A549 treated with DMSO at 1 μM for 4 hours (cell line): ENCODE measurements at places on chromosomes 11 and 22. TPM values are rescaled to one million over a fixed set of nuclear protein-coding genes. Genes with fewer than 3 reads are reported as not detected.

Gene SMIM38
- 0.06 to 0.08 TPM in 2 of 5 replicates, not detected in the others for total RNA-seq

Gene TMEM191C
- total RNA-seq = 0.79 to 1.3 TPM (median 1.0 TPM) in 5 replicates

Gene C11orf16
- not detected in 5 replicates for total RNA-seq

Gene MS4A3
- total RNA-seq = not detected in 5 replicates

Gene CCDC34
- total RNA-seq = 28.8 to 34.8 TPM (median 31.1 TPM) in 5 replicates

Gene CD3E
- not detected in 5 replicates for total RNA-seq

Gene LRRC4C
- not detected in 5 replicates for total RNA-seq
